ENCODE measurements at places on chromosomes 4 and X. TPM values are rescaled to one million over a fixed set of nuclear protein-coding genes. Genes with fewer than 3 reads are reported as not detected.

NAP1L3 gene
- 0.39 TPM for total RNA-seq

- no peak for DNase-seq
Observed at GRCh38 chr4:76200771-76201231, 12.8 kb downstream of the SCARB2 start.

RIBC1 gene
- total RNA-seq = 0.13 TPM

DNA sequence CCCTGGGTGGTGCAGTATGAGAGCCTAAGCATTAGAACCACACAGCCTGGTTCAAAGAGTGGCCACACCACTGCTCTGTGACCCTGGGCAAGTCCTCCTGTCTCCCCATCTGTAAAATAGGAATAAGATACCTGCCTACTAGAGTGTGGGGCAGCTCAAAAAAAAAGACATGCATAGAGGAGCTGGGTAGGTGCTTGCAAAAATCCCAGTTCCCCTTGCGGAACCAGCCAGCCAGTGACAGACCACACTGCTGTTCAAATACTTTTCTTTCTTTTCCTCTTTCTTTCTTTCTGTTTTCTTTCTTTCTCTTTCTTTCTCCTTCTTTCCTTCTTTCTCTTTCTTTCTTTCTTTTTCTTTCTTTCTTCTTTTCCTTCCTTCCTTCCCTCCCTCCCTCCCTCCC lies 63.0 kb upstream of the TRIM2 start:
- DNase-seq = no peak

DNA sequence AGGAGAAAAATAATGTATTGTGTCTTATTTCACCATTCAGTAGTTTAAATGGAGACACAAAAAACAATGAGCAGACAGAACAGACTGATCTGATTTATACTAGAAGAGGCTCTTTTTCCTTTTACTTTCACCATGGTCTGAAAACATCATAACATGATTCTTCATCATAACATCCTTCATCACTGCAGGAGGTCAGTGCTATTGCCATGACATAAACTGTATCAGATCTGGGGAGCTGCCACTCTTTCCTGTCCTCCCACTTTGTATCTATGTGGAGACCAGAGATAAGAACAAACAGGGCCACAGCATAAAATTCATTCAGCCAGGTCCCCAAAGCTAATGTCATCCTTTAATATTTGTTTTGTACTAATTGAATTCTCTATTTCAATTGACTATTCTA lies 25.2 kb downstream of the SOD3 start:
- DNase-seq = peak; percentile 32

ITGB1BP2 gene
- 0.64 TPM for total RNA-seq

DNA sequence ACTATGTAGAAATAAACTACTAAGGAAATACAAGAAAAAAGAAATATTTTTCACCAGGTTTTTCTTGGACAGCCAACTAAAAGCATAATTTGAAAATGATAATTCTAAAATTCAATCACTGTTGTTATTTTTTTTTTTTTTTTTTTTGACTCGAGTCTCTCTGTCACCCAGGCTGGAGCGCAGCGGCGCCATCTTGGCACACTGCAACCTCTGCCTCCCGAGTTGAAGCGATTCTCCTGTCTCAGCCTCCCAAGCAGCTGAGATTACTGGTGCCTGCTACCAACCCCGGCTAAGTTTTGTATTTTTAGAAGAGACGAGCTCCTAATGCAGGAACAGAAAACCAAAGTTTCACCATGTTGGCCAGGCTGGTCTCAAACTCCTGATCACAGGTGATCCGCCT lies 122.3 kb upstream of the UGT8 start:
- DNase-seq = no peak

CEP44 gene
- total RNA-seq = 7.7 TPM

GRCh38 chr4:63459329-63459728 lies 949.9 kb downstream of the TECRL start:
- DNase-seq = no peak

GRCh38 chr4:150515135-150515534 lies 66.8 kb upstream of the MAB21L2 start:
- DNase-seq = peak; percentile 76
